ENCODE measurements at places on chromosomes 2 and 18.

- no peak for DNase-seq
Measured at GRCh38 chr2:136310005-136310495, 192.1 kb upstream of the CXCR4 start.

GRCh38 chr18:10689236-10690034 lies 163.6 kb downstream of the NAPG start:
- DNase-seq = no peak

DNA sequence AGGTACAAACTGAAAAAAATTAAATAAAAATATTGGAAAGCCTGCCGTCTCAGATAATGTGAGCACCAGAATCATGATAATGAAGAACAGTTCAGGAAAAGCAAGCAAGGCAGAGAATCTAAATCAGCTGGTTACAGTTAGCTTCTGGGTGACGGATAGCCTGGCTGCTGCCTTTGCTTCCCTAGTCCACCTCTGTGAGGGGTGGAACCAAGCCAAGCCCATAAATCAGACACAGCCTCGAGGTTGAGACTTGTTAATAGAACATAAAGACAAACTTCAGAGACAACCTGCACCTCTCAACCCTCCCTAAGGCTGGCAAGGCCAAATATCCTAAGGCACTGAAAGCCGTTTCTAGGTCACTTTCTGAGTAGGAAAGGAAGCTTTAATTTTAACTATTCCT lies 334.7 kb upstream of the SLC39A10 start:
- DNase-seq = no peak

DNA sequence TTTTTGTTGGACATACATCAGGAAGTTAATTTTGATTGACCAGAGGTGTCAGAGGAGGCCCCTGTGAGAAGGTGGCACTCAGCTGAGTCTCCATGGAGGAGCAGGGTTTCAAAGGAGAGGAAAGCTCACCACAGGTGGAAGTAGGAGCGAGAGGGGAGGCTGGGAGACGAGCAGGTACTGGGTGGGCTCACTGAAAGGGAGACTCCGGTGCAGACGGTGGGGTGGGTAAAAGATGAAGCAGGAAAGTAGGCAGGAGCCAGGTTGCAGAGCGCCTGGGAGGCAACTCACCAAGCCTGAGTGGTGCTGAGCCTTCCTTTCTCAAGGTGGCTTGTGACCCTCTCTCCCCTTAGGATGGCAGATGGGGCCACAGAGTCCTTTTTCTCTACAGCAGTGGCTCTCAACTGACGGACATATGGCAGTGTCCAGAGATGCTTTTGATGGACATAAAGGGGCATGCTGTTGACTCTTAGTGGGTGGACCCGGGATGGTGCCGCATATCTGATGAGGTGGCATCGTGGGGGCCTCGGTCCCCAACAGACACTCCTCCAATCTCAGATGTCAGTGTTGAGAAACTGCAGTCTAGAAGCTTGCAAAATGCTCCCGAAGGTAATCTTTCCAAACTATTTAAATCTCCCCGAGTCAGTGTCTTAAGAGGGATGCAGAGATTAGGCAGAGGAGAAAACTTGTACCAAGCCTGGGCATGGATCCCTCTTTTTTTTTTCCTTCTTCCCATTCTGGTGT lies 64.0 kb downstream of the LPIN1 start:
- DNase-seq = no peak

GRCh38 chr18:63624863-63625262 lies 19.2 kb downstream of the SERPINB4 start:
- DNase-seq = no peak

DNA sequence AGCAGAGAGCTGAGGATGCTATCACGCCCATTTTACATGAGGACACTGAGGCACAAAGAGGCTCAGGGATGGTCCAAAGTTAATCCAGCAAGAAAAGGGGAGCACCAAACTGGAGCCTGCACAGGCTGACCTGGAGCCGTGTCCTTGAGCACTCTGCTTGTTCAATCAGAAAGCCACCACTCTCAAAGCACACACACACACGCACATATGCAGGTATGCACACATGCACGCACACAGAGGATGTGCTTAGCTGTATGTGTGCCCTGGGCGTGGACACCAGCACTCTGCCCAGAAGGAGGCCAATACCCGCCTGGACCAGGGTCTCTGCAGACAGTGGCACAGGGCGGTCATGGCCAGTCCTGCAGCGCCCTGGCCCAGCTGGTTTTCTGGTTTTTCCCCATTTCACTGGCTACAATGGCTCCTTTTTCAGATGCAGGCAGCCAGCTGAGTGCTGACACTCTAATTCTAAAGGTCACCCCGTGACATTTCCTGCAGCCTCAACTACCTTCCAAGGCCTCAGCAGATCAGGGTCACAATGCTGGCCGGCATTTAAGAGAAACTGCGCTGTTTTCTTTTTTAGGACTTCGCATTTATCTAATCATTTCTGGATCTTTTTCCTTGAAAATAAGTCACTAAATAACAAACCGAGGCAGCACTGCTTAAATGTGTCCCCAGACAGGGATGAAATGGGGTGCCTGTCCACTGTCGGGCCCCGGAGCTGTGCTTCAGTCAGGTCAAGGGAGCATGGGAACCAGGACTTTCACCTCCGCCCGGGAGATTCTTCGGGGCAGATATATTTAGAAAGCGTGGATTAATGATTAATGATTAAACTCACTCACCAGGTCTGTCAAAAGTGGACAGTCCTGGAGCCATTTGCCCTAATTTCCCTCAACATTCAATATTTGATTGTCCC lies 104.5 kb downstream of the HDAC4 start:
- no peak for DNase-seq

DNA sequence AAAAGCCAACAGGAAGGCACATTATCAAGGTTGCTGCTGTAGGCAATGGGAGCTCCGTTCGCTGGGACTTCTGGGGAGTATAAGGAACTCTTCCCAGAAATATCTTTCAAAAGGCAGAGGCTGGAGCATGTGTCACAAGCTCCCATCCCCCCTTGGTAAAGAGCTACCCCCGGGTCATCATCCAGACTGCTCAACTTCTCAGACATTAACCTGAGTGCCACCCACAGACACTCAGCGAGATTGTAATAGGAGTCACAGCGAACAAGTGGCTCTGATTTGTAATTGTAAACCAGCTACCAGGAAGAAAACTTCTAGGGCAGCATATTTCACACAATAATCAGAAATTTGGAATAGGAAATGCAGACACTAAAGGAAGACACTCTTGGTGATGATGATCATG lies 290.2 kb upstream of the PARD3B start:
- no peak for DNase-seq

DNA sequence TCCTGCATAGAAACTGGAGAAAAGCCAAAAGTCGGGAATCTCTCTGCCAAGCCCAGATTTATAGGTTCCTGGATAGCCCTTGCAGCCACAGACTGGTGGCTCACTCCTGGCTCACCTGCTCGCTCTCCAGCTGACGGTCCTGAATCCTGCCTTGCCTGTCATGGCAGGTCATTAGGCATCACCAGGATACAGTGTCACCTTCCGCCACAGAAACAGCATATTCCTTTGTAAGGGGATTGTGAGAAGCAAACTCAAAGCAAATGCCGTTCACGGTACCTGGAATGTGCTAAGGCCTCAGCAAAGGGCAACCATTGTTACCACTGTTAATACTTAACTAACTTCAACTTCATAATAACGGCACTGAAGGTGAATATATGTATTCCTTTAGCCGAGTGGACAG lies 57.1 kb upstream of the GPR45 start:
- DNase-seq = no peak

GRCh38 chr18:60044290-60045006 lies 144.7 kb downstream of the PMAIP1 start:
- no peak for DNase-seq

DNA sequence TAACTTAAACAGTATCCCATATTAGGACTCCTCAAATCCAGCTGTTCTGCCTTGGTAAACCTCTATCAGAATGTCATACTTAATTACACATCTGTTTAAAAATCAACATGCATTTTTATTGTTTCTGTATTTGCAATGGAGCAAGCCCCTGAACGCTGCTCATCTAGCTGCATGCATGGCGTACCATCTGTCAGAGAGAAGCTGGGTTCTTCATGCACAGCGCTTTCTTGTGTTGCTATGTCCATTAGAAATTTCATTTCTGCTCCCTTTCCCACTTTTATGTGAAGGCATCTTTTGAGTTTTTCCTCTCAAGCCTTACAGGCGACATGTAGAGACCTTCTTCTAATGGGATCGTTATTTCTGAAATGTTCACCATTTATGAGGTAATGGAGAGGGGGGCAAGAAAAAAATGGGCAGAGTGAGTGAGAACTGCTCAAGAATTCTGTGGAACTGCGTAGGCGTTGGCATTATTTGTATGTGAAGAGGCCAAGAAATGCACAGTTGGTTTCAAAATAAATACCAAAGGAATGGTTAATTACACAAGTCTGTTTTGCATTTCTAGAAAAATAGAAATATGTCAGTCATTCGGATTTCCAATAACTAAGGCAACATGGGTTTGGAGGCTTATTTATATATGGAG lies 31.6 kb downstream of the INSIG2 start:
- no peak for DNase-seq
